Stimulated activated CD8-positive, alpha-beta memory T cell treated with anti-CD3 and anti-CD28 coated beads, Interleukin-4, amount 100 ng/mL, for 1 hour (primary cell): ENCODE measurements at places on chromosomes 5 and 9.

GRCh38 chr5:150503386-150503785, 4.5 kb upstream of the NDST1 start:
- no peak for DNase-seq

- DNase-seq: no peak
Measured at GRCh38 chr5:36058776-36059175, 7.9 kb downstream of the UGT3A2 start.

DNA sequence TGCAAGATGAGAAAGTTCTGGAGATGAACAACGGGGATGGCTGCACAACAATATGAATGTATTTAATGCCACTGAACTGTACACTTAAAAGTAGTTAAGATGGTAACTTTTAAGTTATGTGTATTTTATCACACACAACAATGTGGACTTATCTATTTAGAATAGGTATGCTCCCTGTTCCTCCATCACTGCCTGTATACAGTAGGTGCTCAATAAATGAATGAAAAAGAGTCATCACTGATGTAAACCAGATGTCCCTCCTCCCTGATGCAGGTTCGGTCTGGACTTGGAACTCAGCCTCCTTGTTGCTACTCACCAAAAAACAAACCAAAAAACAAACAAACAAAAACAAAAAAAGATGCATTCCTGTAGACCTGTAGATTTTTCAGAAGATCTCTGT, 65.9 kb upstream of the BOD1 start:
- no peak for DNase-seq

DNA sequence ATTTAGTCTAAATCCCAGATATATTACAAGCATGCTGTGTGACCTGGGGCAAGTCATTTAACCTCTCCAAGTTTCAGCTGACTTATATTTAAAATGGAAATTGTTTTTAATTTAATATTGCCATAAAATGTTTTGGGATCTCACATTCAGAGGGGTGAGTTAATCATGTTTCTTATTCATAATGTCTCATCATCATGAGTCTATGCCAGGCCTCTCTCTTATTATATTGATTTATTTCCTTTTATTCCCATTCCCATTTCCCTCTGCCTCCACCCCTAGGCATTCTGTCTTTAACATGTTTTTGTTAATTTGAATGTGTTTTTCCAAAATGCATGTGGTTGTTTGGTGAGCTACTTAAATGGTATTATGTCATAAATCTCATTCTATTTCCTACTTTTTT, 39.0 kb upstream of the TTC1 start:
- DNase-seq: no peak

DNA sequence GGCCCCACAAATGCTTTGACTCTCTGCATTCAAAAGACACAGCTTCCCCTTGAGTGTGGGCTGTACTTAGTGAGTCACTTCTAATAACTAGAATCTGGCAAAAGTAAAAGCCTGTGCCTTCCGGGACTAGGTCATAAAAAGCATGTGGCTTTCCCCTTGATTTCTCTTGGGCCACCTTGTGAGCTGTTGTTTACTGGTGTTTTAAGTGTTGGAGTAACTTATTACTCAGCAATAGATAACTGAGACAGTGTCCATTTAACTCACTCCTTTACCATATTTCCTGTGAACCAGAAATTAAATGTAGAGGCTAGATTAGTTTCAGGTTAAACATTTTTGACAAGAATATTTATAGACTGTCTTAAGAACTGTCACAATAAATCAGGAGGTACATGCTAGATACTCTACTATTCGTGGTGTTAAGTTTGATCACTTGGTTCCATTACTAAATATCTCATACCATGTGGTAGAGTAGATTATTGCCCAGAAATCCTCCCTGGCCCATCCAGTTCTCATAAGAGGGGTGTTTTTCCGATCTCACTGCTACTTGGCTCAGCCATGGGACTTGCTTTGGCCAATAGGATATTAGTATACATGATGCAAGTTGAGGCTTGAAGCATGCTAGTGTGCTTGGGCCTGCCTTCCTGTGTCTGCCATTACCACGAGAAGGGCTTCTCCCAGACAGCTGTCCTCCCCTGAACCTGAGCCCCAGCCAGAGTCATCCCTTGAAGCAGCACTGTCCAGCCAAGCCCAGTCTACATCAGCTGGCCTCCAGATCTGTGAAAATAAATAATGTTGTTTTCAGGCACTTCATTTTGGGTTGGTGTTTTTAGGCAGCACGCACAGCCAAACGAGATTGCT, 10.4 kb upstream of the CMBL start:
- no peak for DNase-seq

DNA sequence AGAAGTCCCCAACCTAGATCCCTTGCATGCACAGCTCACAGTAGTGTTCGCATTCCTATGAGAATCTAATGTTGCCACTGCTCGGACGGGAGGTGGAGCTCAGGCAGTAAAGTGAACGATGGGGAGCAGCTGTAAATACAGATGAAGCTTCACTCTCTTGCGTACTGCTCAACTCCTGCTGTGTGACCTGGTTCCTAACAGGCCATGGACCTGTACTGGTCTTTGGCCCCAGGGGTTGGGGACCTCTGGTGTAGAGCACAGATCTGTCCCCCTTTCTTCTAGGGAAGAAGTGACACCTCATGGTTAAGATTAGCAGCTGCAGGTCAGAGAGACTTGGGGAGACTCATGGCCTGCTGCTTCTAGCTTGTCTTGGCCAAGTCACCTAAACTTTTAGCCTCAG, 7.1 kb downstream of the ARHGEF28 start:
- DNase-seq: no peak

DNA sequence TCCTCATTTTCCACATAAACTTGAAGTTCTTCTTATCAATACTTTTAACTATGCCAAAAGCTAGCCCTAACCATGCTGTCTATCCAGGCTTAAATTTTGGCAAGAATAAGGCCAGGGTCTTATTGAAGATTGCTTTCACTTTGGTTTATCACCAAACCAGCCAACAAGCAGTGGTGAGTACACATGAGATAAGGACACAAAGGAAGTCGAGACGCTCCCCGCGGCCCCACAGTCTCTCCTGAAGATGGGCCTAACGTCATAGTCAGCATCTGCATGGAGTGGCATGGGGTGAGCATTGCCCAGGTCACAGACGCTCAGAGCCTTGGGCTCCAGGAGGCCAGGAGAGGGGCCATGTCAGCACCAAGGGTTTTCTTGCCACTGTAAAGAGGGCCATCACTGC, 80.3 kb downstream of the ATPSCKMT start:
- no peak for DNase-seq

DNA sequence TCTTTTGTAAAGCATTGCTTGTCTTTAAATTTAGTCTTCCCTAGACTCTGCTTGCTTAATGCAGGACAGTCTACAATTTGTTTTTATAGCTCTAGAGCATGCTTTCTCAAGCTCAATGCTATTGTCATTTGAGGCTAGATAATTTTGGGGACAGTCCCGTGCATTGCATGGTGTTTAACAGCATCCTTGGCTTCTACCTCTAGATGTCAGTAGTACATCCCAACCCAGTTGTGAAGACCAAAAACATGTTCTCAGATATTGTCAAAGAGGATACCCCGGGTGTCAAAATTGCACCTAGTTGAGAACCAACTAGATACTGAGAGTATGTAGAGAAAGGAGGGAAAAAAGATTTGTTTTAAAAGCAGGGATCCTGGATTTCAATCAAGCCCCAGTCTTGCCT, 277.5 kb downstream of the CEMIP2 start:
- no peak for DNase-seq

- no peak for DNase-seq
Measured at GRCh38 chr9:5630081-5630507, 1.2 kb downstream of the RIC1 start.

DNA sequence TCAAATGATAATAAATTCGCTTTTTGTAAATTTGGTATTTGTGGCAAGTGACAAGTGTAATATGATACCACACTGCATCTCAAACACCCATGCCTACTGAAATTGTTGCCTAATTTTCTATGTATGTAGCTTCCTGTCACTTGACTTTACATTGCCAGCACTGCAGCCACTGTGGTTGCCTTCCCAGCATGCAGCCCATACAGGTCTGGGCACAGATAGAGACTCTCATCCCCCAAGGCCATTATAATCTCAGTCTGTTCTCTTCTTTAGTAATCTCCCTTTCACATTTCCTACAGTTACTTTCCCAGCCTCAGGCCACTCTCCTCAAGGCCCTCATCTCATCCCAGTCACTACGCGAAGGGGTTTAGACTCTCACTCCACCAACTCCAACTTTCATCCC, 1200.6 kb downstream of the PTPRD start:
- no peak for DNase-seq

GRCh38 chr9:106653213-106653612, 209.8 kb upstream of the ZNF462 start:
- no peak for DNase-seq

DNA sequence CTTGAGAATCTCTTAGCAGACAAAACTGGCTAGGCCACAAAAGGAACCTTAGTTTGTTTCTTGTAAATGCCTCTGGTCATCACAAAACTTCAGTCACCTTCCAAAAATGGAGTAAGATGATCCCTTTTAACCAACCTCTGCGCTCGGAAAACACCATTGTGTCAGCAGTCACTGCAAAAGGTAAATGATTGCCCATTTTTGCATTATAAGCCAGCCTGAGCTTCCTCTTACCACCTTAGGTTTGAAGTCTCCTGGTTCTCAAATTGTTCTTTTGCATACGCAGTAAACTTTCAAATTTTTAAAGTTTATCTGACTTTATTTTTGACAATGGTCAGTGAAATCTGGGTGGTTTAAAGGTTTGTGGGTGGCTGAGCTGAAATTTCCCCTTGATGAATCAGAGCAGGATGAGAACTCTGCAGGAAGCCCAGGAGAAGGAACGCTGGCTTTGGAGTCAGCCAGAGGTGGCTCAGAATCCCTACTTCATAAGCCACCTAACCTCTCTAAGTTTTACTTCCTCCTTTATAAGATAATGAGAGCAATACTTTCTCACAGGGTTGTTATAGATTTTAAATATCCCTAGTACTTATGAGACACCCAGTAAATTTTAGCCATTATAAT, 131.4 kb downstream of the MED10 start:
- no peak for DNase-seq

- DNase-seq: no peak
Measured at GRCh38 chr5:145531038-145531734, 304.0 kb downstream of the PRELID2 start.
